ENCODE measurements at places on chromosomes 4 and X.

DNA sequence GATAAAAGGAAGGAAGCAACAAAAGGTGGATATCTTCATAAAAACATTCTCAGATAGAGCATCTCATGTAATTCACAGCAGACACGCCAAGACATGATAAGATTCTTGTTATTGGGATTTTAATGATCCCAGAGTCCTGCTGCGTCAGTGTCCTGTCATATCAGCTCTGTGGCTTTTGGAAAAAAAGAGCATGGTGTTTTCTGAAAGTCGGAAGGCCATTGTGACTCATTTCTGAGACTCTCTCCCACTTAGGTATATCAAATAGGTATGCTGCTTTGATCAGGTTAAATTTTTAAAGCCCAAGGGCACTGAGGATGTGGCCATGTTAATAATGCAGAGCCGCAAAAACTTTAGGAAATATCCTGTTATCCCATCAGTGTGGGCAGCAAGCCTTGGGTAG lies 481.0 kb downstream of the KCNIP4 start:
- no peak for DNase-seq

- DNase-seq: no peak
These were observed 119.1 kb downstream of the SH3RF1 start for GRCh38 chr4:169151671-169152070.

- no peak for DNase-seq
These were observed 753.5 kb downstream of the PDHA2 start for GRCh38 chr4:96593422-96593821.

DNA sequence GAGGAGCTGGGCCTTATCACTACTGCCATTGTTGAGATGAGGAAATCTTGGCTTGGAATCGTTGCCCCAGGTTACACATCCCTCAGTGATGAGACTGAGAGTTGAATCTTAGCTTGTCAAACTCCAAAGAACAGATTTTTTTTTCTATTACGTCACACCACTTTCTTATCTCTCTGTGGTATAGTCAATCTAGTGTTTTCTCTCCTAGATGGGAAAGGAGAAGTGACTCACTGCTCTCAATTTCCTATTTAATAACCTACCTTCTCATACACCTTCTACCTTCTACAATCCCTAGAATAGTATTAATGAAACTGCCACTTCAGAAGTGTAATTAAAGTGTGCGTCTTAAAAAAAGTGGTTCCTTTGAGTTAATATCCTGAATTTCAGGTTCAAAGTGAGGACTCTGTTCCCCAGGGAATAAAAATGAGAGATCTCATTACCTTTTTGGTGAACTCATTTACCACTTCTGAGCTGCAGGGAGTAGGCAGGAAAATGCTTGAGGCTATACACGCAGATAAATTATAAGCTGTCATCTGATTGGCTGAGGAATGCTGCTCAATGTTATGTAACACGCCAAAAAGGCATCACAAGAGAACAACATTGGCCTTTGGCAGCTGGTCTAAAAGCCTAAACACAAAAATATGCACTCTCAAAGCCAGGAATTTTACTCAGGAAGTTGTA lies 59.3 kb downstream of the MAD2L1 start:
- no peak for DNase-seq

DNA sequence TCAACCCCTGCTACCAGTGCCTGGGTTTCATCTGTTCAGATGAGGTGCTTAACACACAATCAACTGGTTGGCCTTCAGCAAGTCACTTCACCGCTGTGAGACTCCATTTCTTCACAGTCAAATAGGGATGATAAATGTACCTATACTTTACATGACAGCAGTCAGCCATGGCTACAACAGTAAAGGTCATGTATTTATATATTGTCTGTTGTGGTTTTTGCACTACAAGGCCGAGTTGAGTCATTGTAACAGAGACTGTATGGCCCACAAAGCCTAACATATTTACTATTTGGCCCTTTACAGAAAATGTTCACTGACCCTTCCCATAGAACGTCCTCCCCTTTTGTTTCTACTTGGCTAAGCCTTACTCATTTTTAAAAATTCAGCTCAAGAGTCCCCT lies 404.6 kb upstream of the F9 start:
- no peak for DNase-seq

GRCh38 chr4:40055511-40055862 lies 1.2 kb upstream of the N4BP2 start:
- DNase-seq: no peak

- DNase-seq: no peak
These were observed 345.4 kb downstream of the PPP1R2C start for GRCh38 chrX:42432552-42432951.

- DNase-seq: no peak
These were observed 117.3 kb downstream of the ENPP6 start for GRCh38 chr4:184100297-184100885.

GRCh38 chr4:68904786-68905185 lies 46.8 kb downstream of the UGT2A3 start:
- DNase-seq: no peak

- DNase-seq: no peak
These were observed 273.7 kb downstream of the ARHGAP24 start for GRCh38 chr4:85748654-85749053.
